CD8-positive, alpha-beta T cell (primary cell): ENCODE measurements at places on chromosomes 5 and 9.

- DNase-seq = no peak
These were observed 51.8 kb downstream of the ANKRD33B start for GRCh38 chr5:10615693-10616092.

DNA sequence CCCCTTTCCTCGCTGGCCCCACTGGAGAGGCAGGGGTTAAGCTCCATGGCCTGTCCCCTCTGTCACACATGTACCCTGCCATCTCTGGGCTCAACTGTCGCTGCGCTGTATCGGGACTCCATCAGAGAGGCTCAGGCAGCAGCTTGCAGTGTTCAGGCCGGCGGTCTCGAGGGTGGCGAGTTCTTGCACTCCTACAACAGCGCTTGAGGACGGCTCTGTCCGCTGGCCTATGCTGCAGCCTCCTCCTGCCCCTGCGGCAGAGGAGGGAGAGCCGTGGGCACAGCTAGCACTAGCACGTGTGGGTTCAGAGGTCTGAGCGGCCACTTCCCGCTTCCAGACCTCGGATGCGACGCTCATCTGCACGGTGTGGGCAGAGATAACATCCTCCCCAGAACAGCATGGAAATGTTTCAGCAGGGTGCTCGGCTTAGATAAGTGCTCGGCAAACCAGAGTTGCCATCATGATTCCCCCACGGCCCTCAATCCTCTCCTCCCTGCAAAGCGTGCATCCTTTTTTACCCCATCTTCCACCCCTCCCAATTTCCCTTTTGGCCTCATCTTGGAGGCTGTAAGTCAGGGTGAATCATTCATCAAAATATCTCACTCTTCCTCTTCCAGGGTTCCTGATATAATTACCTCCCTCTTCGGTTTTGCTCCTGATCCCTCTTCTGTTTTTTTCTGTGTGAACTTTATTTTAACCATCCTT is 41.9 kb upstream of the FUBP3 start:
- DNase-seq = no peak

- DNase-seq = no peak
These were observed 45.7 kb downstream of the MUSK start for GRCh38 chr9:110714314-110714713.

- no peak for DNase-seq
These were observed 117.3 kb downstream of the TTLL11 start for GRCh38 chr9:121975801-121976277.

- no peak for DNase-seq
These were observed 526.7 kb upstream of the TYRP1 start for GRCh38 chr9:12166518-12166917.

GRCh38 chr5:34684281-34684979 is 28.3 kb downstream of the RAI14 start:
- DNase-seq = no peak

DNA sequence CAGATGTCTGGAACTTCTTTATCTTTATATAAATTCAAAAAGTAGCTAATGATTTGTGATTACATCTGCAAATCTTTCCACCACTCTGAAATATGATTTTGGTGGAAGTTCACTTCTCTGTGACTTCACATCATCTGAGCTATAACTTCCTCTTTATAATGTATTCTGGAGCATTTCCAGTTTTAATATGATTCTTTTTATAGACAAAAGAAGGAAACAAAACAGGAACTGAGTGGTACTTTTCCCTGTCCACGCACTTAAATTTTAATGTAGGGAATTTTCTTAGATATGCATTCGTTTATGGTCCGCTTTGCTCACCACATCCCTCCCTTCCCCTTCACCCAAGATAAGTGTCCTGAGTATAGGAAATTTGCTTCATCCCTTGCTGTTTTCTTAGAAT is 333.5 kb downstream of the CHSY3 start:
- DNase-seq = no peak

DNA sequence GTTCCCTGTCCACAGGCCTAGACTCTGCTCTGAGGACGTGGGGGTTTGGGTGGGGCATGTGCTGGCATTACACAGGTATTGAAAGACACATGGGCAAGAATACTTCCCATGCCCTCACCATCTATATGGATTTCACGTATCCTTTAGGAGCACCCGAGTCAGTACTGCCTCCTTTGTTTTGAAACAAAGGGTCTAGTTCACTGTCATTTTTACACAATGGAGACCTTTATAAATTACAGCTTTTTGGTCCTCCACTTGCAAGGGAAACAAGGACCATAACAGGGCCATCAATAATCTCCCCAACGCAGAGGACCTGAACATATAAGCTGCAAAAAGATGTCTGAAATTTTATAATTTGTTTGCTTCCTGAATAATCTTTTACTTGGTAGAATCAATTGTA is 24.9 kb upstream of the CRHBP start:
- DNase-seq = no peak

GRCh38 chr5:43967165-43967564 is 364.2 kb downstream of the NNT start:
- DNase-seq = no peak

- DNase-seq = no peak
These were observed 1.0 kb downstream of the EGR1 start for GRCh38 chr5:138466125-138466899.

DNA sequence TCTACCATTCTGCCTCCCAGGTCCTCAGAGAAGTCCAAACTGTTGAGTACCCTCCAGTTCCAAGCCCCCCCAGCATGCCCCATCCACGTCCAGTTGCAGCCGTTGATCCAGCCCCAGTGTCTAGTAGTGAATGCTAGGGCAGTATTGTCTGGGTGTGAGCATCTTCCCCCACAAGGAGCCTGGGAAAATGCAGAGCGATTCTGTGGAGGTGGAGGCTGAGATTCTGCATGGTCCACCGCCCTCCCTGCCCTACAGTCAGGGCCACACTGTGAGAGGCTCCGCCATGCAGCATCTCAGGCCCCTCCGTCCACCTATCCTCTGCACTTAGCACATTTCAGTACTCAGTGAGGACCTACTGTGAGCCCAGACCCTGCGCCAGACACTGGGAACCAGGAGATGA is 135.9 kb downstream of the GABBR2 start:
- no peak for DNase-seq

- no peak for DNase-seq
These were observed 3.5 kb downstream of the TMEM38B start for GRCh38 chr9:105697871-105698270.

DNA sequence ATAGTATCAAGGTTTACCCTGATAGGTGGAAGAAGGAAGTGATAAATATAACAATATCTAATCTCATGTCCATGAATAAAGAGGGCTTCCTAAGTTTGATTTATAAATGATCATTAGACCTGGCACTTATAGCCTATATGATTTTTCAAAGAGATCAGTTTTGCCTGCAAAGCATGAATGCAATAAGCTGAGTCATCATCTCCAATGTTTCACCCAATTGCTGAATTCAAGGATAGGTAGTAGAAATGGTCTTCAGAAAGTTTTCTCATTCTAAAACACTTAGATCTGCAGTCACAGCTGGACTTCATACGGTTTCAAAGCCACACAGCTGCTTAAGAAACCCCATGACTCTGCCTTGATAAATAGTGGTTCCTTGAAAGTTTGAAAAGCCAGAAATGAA is 1722.8 kb downstream of the MAT2B start:
- DNase-seq = no peak

GRCh38 chr5:68418201-68418600 is 202.6 kb downstream of the PIK3R1 start:
- DNase-seq = no peak

DNA sequence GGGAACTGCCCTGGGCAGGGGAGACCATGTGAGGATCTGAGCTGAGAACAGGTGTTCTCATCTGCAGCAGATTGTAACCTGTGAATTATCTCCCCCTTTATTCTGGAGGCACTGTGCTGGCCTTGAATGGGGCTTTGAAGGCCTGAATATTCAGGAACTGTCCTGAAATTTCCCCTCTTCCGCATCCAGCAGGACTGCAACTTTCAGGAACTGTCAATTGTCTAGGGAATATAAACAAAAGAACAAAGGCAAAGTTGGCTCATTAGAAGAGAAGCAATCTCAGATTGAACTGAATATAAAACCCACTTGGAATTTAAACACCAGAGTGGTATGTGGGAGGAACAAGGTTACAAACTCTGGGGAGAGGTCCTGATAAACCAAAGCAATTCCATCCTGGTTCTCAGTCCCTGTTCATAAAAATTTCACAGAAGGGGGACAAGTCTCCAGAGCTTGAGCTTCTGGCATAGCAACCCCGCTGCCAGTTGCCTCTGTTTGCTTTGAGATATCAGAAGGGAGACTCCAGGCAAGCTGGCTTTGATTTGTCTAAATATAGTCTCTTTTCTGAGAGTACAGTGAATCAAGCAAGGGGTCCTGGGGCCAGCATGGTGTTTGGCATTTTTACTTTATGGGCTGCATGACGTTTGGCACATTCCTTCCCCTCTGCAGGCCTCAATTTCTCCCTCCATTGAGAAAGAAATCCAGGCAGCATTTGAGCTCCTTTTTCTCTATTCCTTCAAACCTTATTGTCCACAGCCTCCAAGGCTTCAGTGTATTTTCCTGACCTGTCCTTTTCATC is 47.5 kb downstream of the ADRB2 start:
- DNase-seq = no peak
